ENCODE measurements at places on chromosomes 16 and 17.
A peak's percentile ranks its signal among the peaks of the same experiment; 100 is the strongest.

DNA sequence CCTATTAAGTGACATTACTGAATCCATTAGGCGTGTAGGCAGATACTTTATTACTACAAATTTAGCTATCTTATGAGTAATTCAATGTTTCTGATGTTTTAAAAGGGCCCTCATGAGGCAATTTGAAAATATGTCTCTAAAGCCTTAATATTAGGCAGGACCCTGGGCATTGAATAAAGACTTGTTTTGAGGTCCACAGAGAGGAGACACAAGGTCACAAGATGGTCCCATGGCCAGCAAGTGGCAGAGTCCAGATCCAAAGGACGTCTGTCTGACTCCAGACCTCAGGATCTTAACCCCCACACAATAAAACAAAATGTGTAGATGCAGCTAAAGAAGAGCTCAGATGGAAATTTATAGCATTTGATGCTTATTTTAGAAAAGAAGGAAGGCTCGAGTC, 31.9 kb upstream of the HEATR6 start:
- DNase-seq = no peak

DNA sequence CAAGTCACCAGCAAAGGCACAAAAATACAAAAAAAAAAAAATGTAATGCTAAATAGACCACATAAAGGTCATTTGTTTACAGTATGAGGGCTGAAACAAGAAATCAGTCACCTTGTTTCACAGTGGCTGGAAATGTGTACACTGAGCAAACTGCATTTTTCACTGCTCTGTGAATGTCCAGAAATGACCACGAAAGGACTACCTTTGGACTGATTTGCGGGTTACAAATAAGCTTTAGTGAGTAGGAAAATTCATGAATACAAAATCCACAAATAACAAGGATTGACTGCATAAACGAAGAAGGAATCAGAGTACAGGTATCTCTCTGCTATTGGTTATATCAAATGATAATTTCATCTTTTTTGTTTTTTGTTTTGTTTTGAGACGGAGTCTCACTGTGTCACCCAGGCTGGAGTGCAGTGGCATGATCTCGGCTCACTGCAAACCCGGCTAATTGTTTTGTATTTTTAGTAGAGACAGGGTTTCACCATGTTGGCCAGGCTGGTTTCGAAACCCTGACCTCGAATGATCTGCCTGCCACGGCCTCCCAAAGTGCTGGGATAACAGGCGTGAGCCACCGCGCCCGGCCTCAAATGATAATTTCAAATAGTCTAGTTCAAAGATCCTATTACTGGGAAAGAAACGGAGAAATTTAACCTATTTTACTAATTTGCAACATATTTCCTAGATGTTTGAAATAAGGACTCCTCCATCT, 30.5 kb downstream of the CYTH1 start:
- DNase-seq = no peak

- DNase-seq = peak; percentile 92
Measured at GRCh38 chr16:80317599-80318037, 223.2 kb upstream of the DYNLRB2 start.

GRCh38 chr16:4141604-4142003, 25.4 kb upstream of the ADCY9 start:
- DNase-seq = no peak

GRCh38 chr16:81907681-81908080, 103.6 kb downstream of the SDR42E1 start:
- no peak for DNase-seq

GRCh38 chr17:31079731-31080130, 15.0 kb upstream of the NF1 start:
- no peak for DNase-seq

DNA sequence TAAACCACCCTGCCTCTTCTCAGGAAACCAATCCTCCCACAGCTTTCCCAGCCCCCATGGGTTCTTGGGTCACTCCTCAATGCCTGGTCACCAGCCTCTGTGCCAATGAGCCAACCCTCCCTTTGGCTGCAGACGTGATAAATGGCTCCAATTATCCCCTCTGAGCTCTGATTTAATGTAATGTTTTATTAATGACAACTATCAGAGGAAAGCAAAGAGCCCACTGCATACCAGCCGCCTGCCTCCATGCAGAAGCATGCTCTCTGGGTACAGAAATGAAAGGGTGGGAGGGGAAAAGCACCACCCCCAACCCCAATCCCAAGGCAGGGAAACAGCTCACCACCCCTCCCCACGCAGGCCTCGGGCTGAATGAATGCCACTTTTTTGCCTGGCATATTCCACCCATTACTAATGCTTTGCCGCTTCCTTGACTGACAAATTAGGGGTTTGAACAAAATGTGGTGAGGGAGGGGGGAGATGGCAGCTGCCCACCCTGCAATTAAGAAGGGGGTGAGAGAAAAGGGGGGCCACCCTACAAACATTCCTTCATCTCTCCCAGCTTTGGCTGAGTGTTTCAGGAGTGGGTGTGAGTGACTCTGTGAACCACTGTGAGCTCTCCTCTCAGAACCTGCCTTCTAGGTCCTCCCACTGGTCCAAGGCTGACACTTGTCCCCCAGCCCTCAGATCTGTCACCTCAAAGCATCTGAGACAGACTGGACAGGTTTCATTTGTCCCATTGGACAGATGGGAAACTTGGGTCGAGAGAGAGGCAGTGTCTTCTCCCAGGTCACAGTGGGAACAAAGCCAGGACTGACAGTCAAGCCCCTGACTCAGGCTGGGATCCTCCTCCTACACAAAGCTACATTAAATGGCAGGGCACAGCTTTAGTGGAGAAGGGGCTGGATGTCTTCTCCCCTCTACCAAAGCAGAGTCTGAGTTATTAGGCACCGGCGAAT, 161.5 kb downstream of the TMEM132E start:
- no peak for DNase-seq

DNA sequence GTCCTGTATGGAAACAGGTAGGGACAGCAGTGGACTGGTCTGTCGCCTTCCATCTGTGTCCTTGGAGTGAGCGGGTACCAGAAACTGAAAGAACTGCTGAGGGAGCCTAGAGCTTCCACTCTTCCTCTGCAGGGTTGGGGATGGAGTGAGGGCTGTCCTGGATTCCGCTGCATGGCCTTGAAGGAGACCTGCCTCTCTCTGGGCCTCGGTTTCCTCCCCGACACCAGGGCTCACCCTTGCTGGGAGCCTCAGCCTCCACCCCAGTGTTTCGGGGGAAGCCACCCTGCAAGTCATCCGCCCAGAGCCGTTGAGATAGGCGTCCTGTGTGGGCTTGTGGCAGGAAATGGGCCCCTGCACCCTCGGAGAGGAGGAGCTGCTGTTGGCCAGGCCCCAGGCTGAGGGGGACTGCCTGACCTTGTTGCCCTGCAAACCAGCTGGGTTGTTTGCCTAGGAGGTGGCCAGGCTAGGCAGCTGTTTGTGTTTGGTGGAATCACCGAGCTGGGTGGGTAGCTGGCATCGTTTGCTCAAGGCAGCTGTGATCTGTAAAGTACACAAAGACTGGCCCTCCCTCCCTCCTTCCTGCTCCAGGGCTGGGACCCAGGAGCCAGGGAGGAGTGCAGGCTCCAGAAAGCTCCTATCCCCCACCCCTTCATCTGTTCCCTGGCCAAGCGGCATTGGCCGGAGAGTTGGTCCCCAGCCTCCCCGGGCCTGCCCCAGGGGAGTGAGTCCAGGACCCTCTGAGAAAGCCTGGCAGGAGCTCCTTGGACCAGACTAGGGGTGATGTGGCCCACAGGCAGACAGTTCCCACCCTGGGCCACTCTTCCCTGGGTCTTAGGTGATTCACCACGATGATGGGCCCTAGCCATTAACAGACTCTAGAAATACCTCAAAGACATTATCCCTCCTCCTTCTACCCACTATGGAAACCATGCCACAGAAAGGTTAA, 1.3 kb downstream of the RAB37 start:
- DNase-seq = peak; percentile 77

DNA sequence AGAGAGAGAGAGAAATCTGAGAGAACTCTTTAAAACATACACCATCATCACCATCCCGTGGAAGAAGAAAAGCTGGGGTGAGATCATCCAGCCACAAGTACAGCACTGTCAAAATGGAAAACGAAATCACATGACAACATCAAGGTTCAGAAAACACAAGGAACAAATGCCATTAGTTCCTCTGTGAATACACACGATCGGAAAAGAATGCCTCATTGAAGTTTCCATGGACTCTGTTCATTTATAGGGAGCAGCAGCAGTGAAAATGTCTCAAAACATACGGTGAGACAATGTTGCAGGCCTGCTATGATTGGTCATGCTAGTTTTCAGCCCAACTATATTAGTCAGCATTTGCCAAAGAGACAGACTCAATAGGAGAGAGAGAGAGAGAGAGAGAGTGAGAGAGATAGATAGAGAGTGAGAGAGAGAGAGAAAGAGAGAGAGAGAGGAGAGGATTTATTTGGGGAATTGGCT, 4.4 kb downstream of the CFAP97D1 start:
- no peak for DNase-seq

- no peak for DNase-seq
Measured at GRCh38 chr16:83312718-83313245, 495.0 kb upstream of the HSBP1 start.

- no peak for DNase-seq
Measured at GRCh38 chr17:19773534-19773933, 25.4 kb upstream of the ALDH3A1 start.

DNA sequence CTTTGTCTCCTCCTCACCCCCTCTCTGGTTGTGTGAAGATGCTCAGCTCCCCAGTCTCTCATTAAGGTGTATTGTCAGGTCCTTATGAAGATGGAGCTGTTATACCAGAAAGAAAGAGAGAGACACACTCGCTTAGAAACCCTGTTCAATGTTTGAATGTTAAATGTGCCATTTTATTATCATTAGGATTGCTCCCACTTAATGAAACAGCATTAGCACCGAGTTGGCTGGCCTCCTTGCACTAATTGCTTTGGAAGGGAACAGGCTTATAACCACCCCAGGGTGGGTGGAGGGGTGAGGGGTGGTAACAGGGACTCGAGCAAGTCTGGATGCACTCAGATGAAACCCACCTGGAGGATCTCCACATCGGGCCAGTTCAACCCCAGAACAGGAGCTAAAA, 14.4 kb downstream of the PIPOX start:
- no peak for DNase-seq

DNA sequence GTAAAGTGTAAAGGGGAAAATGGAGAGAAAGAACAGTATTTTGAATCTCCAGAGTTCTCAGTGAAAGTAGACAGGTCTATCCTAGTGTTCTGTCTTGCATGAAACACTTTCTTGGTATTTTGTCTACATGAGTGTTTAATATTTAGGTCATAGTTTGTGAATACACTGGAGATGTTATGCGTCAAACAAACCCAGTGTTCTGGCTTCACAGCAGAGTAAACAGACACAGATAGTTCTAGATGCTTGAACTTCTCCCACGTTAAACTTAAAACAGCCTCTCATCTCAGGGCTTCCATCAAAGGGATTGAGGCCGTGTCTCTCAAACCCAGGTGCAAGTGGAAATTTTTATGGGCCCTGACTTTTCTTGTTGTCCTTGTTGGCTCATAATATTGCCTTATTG, 48.3 kb downstream of the RBFOX1 start:
- DNase-seq = no peak

DNA sequence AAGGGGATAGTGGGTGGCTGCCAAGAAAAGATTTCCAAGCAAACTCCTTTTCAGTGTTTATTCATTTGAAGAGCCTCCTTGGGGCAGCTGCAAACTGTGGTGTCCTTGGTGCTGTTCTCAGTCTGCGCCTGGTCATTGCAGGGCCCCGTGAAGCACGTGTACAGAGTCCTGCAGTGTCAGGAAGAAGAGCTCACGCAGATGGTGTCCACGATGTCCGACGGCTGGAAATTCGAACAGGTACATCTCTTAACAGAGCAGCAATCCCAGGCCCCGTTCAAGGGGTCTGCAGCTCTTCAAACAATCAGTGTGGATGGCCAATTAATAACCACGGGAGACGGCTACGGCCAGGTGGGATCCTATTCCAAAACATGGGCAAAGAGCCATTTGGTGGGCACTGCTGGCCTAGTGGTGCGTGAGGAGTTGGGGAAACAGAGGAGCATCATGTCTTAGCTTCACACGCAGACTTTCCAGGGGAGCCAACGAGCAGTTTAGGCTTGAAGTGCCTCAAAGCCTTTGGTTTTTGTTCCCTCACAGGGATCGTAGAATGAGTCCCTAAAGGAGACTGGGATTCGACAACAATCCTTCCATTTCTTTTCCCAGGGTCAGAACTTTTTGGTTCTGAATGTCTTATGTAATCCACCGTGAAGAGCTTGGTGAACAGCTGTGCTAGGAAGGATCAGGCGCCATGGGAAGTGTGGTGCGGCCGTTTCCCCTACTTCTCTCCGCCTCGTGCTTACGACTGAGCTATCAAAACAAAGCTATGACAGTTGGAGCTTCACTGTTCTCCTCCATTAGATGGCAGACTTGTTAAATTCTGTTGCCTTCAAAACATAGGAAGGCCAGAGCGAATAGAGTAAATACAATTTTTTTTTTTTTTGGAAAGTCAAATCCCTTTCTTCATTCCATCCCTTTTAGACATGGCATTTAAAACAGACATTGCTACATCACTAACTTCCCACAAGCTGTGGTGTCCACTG, 12.6 kb downstream of the KCTD2 start:
- DNase-seq = peak; percentile 72

Data from KBM-7 (cell line).